HuH-7 (cell line): ENCODE measurements at places on chromosomes 1 and 21.

GRCh38 chr21:16192902-16193301, 463.1 kb downstream of the USP25 start:
- DNase-seq: no peak

DNA sequence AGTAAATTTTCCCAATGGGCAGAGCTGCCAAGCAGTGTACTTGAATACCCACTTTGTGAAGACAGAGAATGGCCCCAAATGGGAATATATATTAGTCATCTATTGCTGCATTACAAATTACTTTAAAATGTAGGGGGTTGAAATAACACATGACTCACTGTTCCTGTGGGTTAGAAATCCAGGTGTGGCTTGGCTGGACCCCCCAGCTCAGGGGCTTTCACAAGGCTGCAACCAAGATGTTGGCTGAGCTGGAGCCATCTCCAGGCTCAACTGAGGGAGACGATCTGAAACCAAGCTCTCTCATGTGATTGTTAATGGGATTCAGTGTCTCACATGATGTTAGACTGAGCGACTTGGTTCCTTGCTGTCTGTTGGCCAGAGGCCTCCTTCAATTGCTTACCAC, 33.4 kb upstream of the ARHGAP29 start:
- DNase-seq: no peak

- DNase-seq: no peak
These were observed 134.9 kb downstream of the MATN1 start for GRCh38 chr1:30588311-30589073.

- no peak for DNase-seq
These were observed 183.9 kb downstream of the C1orf94 start for GRCh38 chr1:34360574-34360973.

DNA sequence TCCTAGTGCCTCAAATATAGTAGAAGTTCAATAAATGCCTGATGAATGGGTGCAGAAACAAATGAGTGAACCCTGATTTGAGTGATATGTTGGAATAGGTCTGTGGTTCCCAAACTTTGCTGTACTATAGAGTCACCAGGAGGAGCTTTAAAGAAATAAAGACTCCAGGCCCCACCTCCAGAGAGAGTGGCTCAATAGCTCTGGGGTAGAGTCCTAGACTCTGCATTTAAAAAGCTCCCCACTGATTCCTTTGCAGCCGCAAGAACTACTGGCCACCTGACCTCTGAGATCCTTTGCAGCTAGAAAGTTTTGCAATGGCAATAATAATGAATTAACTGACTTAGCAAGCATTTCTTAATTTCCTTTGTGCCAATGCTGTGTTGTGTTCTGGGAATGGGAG, 20.9 kb downstream of the TCHHL1 start:
- DNase-seq: no peak

DNA sequence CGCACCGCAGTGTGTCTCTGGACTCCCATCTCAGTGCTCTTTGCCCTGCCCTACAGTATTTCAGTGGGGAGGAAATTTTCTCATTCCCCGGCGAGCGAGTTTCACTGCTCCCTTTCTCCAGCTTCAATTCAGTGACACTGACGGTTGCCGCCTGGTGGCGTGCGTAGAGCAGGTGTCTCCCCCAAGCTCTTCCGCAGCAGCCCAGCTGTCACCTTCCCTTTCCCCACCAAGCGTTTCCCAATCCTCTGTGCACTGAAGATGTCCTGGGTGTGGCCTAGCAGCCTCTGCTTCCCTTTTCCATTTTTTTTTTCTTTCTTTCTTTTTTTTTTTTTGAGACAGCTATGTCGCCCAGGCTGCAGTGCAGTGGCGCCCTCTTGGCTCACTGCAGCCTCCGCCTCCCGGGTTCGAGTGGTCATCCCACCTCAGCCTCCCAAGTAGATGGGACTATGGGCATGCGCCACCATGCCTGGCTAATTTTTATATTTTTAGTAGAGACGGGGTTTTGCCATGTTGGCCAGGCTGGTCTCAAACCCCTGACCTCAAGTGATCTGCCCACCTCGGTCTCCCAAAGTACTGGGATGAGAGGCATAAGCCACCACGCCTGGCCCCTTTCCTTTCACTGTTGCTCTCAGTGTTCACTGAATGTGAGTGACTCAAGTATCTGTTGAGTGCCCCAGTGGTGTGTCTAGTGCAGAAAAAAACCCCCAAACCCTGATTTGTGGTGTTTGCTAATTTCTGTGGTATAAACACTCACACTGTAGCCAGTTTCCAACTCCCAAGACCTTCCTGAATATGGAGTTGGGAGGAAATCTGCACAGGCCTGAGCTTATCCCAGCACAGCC, 30.1 kb downstream of the TNFRSF1B start:
- no peak for DNase-seq

DNA sequence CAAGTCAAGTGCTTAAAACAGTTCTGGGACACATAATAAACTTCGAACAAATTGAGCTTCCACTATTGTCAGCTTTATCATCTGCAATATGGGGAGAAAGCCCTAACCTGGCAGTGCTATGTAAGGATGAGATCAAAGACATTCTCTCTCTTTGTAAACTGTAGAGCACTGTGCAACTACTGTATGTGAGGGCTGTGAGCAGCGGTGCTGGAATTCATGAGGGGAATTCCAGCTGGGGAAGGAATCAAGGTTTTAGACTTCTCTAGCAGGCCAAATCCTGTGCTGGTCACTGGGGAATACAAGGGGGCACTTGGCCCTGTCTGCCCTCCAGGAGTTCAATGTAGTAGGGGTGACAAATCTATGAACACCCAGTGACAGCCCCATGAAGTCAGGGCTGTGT, 9.3 kb downstream of the FAM151A start:
- DNase-seq: no peak

- DNase-seq: no peak
These were observed 147.5 kb downstream of the FOXD2 start for GRCh38 chr1:47585141-47585902.

- DNase-seq: no peak
These were observed 21.7 kb upstream of the C1orf174 start for GRCh38 chr1:3921765-3922164.

- no peak for DNase-seq
These were observed 26.6 kb downstream of the BEND5 start for GRCh38 chr1:48750109-48750508.

- no peak for DNase-seq
These were observed 6.0 kb downstream of the DYNLT5 start for GRCh38 chr1:66758241-66758755.

DNA sequence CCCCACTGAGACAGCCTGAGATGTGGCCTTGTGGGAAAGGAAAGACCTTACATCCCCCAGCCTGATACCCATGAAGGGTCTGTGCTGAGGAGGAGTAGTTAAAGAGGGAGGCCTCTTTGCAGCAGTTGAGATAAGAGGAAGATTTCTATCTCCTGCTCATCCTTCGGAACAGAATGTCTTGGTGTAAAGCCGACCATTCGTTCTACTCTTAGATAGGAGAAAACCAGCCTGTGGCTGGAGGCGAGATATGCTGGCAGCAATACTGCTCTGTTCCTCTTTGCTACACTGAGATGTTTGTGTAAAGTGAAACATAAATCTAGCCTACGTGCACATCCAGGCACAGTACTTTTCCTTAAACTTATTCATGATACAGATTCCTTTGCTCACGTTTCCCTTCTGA, 1.5 kb upstream of the CCDC27 start:
- no peak for DNase-seq

GRCh38 chr1:234476172-234476571, 2.8 kb downstream of the TARBP1 start:
- no peak for DNase-seq

DNA sequence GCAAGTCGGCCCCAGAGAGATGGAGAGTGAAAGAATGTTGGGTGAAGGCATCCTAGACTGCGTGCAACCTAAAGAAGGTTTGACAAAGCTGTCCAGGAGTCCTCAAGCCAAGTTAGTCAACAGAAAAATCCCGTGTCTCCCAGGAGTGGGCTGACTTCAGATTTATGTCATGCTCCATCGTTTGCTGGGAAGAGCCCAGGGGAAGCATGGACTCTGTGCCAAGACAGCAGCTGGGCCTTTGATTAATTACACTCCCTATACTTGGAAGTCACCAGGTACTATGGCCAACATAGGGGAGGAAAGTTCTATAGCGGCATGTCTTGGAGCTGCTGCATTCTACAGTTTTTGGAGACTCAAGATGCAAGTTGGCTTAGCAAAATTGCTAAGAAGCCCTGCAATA, 247.4 kb downstream of the KAZN start:
- no peak for DNase-seq

DNA sequence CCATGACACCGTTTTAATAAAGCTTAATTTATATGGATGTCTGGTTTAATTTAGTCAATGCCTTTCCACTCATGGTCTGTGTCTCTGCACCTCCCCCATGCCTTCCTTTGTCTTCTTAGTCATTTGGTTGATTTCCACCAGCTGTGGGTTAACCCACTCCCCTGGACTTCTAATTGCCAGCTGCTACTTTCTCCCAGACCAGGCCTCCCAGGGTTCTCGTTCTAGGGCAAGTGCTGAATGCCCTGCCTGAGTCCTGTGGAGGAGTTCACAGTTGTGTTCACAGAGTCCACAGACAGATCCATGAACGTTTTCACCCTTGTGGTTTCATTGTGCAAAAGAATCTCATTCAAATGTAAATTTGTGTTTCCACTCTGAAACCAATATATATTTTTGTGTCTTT, 243.4 kb downstream of the NUF2 start:
- DNase-seq: no peak

DNA sequence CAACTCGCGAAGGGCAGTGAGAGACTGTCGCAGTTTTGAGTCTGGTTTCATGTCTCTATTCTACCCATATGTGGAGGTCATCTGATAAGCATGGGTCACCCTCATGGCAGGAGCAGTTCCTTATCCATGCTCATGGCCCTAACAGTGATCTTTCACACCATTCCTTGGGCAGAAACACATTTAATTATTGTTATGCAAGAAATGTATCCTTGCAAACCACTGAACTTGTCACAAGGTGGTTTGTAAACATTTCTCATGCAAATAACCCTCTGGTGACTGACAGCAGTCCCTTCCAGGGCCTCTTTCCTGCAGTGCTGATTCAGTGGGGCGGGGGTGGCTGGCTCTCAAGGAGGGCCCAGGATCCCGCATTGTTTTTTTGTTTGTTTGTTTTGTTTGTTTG, 421.4 kb upstream of the RUNX1 start:
- no peak for DNase-seq

GRCh38 chr1:47962750-47963492, 34.3 kb downstream of the TRABD2B start:
- no peak for DNase-seq

DNA sequence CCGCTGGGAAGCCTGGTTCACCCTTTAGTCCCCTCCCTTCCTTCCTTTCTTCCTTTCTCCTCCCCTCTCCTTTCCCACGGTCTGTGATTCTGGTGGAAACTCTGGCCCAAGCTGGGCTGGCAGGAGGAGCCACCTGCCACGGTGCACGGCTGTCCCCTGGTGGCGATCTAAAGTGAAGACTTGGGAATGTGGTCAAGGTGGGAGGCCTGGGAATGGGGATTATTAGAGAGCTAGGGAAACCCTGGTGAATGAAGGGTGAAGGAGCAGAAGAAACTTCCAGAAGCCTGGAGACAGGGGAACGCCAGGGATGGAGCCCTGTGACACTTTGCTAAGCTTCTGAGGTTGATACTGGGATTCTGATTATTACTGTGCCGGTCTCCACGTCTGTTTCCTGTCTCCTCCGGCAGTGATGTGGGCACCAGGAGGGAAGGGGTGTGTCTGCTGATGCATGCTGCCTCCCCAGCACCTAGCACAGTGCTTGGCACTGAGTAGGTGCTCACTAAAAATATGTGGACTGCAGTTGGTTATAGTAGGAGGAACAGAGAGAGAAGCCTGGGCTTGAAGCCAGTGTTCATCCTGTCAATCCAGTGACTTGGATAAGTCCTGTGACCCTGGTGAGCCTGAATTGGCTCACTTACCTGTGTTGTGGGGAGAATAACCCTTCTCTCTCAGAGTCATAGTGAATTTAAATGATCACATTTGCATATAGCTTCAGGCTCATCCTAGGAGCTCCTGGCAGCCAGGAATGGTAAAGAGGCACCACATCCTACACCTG, 71.2 kb upstream of the NBPF3 start:
- peak; percentile 77 for DNase-seq

DNA sequence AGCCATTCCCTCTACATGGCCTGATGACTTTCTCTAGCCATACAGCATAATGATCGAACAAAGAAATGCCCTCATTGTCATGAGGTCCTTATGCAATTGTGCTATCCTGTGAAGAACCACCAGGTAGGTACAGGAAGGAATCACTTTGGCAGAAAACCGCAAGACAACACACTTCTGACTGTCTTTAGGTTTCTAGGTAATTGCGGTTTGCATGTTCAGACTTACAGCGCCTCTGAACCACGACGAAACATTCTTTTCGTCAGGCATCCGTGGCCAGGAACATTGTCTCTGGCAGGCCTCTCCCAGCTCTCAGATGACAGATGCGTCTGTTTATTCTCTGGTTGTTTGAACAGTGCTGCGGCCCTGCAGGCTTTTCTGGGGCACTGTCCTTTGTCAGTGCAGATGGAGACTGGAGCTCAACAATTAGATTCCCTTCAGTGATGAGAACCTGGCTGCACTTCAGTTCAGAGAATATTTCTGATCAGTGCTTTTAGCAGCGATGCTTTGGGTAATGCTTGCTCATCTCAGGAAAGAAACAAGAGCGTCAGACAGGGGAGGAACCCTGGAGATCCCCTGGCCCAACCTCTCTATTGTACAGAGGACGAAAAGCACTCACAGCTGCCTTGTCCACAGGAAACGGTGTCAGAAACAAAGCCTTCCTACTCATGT, 63.4 kb downstream of the B3GALT5 start:
- no peak for DNase-seq

- no peak for DNase-seq
These were observed 14.4 kb upstream of the HIVEP3 start for GRCh38 chr1:41933106-41933505.

GRCh38 chr1:24910751-24911650, 19.1 kb downstream of the RUNX3 start:
- peak; percentile 77 for DNase-seq

DNA sequence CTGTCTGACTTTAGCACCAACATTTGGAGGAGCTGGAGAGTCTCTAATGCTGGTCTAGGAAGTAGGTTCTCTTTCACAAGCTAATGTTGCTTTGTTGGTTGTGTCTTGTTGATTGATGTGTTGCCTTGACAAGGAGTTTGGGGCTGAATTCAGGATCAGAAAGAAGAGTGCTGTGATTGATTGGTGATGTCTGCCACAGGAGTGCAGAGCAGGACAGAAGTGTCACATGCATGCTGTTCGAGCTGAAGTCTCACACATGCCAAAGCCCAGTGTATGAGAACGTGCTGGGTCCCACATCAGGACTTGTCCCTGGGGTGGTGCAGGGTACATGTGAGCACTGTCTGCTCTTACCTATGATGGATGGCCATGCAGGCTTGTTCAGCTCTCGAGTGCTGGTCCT, 694.4 kb downstream of the MATN1 start:
- no peak for DNase-seq

- DNase-seq: no peak
These were observed 71.0 kb upstream of the GNG4 start for GRCh38 chr1:235720544-235720943.
